ENCODE measurements at places on chromosomes 12 and 14.

GRCh38 chr14:100031506-100032281, 33.5 kb upstream of the EVL start:
- DNase-seq: no peak

DNA sequence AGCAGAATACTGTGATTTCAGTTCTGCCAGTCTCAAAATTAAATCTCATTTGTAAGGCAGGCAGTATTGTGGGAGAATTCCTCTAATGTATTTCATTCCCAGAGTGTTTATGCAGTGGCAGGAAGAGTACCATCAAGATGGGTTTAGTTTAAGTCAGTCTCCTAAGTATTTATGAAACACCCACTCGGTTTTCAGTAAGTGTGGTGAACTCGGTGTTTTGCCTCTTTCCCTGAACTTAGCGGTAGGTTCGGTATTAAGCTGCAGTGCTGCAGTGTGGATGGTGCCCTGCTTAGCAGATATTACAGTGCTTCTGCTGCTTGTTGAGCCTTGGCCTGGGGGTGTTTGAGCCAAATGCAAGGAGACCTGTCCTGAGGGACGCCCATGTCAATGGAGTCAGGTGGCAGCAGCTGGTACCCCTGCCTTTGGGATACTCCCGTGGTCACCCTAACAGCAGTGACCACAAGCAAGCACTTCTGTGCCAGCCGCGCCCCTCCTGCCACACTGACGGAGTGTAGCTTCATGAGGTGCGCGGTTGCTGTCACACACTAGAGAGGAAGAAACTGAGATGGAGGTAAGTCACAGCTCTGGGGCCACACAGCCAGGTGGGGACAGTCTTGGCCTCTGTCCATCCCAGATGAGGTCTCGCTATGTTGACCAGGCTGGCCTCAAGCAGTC, 15.8 kb downstream of the COA8 start:
- DNase-seq: no peak

DNA sequence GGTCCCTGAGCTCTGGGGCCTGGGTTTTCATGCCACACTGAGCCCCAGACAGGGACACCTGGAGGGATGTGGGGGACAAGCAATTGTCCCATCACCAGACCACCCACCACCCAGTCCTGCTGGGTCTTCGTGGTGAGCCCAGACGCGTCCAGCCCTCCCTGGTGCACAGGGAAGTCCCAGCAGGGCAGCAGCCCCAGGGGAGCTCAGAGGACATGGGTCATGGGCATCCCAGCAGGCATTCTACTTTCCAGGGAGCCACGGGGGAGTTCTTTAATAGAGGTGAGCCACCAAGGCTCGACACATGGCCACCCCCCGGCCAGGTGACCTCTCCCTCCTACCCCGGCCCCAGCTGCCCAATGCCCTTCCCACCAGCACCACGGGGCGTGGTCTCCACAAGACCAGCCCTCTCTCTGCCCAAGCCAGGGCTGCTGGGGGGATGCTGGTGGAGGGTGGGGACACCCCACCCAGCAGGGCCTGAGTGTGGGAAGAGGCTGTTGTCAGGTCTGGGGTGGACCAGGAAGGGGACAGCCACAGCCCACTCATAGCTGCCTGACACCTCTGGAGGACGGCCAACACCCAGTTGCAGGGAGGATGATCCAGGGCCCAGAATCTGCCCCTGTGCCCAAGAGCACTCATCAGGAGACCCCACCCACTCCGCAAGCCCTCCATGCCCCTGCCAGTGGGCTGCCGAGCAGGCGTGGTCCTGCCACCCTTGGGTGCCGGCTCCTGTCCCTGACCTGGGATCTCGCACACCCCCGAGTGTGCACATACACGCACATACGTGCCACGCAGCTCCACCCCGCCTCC, 14.1 kb downstream of the AKT1 start:
- no peak for DNase-seq

DNA sequence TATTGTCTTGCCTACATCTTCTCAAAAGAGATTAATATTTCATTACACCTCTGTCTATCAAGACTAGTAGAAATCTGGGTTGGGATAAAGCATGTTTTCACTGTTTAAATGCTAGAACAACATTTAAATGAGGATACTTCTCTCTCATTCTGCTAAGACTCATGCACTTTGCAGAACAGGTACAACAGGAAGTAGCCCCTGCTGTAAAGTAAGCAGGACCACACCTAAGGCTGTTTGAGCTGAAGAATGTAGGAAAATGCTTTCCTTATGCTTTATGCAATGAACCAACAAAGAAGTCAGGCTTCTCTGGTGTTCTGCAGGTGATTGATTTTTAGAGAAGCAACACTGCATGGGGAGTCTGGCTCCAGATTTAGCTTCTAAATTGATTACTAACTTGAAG, 89.4 kb downstream of the PAX9 start:
- no peak for DNase-seq

DNA sequence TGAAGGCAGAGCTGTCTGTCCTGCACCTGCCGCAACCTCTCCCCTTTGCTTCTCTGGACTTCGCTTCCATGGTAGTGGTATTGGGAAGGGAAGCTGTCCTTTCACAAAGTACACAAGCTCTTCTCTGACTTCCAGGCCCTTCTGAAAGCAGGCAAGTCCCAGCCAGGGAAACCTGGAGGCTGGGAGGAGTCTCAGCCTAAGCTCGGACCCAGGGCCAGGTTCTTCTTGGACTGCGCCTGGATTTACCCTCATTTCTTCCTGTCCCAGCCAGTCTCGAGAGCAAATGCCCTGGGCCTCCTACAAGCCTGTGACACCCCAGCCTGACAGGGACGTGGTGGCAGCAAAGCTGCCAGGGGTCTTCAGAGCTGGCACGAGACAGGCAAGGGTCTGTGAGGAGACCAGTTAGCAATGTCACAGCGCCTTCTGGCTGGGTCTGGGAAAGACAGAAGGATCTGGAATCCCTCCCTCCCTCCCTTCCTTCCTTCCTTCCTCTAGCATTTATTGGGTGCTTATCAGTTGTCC, 22.4 kb downstream of the ISCA2 start:
- no peak for DNase-seq

GRCh38 chr14:104973135-104973384, 5.1 kb downstream of the AHNAK2 start:
- DNase-seq: no peak

DNA sequence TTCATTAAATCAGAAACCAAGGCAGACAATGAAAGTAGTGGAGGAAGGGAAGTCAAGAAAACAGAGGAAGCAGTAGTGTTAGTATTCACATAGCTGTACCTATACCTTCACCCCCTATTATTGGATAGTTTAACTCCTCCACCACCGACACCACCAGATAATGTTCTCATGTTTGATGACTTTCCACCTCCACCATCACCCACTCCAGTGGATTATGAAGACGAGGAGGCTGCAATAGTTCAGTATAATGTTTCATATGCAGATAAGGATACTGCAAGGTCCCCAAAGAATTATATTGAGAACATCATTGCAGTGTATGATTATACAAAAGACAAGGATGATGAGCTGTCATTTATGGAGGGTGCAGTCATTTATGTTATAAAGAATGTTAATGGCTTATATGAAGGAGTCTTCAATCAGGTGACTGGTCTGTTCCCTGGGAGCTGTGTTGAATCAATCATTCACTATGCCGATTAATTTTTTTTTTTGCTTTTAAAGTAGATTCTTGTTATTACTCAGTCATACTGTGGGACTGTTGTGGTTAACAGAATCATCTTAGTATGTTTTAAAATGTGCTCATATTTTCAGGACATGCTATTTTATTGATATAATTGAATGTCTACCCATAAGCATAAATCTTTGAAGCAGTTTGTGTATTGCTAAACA, 32.2 kb upstream of the KTN1 start:
- DNase-seq: no peak

- DNase-seq: no peak
Observed at GRCh38 chr14:30907659-30908057, 33.3 kb downstream of the COCH start.

All from posterior cingulate gyrus (tissue), 11 donors.